CD4-positive, alpha-beta T cell (primary cell): ENCODE measurements at places on chromosomes 7 and 10. TPM values are rescaled to one million over a fixed set of nuclear protein-coding genes. Genes with fewer than 3 reads are reported as not detected.

DNA sequence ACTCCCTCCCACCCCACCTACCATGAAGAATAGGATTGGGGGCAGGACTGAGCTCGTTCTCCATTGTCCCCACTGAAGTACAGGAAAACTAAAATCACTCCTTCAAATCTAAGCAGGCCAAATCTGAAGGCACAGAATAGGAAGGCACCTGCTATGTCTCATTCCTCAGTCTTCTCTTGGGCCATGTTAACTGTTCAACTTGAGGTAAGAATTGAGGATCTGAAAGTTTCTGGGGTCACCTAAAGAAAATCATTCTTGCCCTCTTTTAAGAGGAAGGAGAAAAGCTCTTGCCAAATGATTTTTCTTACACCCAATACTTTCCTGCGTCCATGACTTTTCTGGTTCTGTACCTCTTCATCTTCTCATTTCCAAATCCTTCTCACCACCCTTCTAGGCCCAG, 4.9 kb downstream of the CPN1 start:
- H3K4me1 ChIP-seq, result no peaks in the 10 kb centered on the region
- H3K27ac ChIP-seq, result no peak overlapping the region
- no peak for DNase-seq
- no peaks in the 10 kb centered on the region for H3K36me3 ChIP-seq
- peaks cover 4% of the 10 kb centered on the region for H3K27me3 ChIP-seq

DNA sequence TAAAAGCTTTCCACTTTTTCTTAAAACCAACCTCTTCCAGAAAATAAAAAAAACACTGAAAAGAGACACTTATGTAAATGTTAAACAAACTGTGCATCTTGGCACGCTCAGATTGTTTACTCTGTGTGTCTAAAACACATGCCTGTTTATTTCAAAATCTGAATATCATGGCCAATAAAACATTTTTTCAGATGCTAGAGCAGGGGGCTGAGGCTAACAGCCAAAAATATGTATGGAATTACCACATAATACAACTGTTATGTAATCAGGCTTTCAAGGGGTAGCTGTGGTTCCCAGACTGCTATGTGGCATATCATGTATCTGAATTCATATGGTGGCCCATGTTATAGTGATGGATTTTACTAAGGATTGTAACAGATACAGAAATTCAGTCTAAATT, 130.4 kb downstream of the HIBADH start:
- no peaks in the 10 kb centered on the region for H3K27me3 ChIP-seq
- H3K4me1 ChIP-seq, result no peaks in the 10 kb centered on the region
- H3K4me3 ChIP-seq, result no peak overlapping the region
- DNase-seq, result no peak

DNA sequence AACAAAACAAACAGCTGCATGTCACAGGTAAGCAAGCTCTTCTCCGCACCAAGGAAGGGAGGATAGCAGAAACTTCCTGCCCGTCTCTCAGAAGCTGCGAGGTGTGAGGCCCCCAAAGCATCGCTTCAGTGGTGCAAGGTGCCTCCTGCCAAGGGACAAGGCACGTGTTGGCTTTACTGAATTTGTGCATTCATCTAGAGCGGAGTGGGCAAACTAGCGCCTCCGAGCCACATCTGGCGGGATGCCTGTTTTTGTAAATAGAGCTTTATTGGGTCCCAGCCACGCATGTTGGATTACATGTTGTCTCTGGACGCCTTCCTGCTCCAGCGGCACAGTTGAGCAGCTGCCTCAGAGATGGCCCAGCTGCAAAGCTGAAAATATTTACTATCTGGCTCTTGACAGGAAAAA, 27.7 kb downstream of the PHYH start:
- no peak overlapping the region for H3K4me3 ChIP-seq
- H3K36me3 ChIP-seq, result no peaks in the 10 kb centered on the region
- peaks cover 7% of the 10 kb centered on the region for H3K4me1 ChIP-seq
- no peak overlapping the region for H3K27ac ChIP-seq
- no peaks in the 10 kb centered on the region for H3K27me3 ChIP-seq

- H3K4me3 ChIP-seq, result no peak overlapping the region
- H3K27me3 ChIP-seq, result no peaks in the 10 kb centered on the region
- no peaks in the 10 kb centered on the region for H3K4me1 ChIP-seq
- no peaks in the 10 kb centered on the region for H3K36me3 ChIP-seq
Observed at GRCh38 chr7:152910545-152911225, 151.1 kb downstream of the ACTR3B start.

- H3K4me1 ChIP-seq, result no peaks in the 10 kb centered on the region
- no peaks in the 10 kb centered on the region for H3K27me3 ChIP-seq
- no peak overlapping the region for H3K4me3 ChIP-seq
- no peak overlapping the region for H3K27ac ChIP-seq
Observed at GRCh38 chr7:114851406-114852061, 70.4 kb upstream of the MDFIC start.

DNA sequence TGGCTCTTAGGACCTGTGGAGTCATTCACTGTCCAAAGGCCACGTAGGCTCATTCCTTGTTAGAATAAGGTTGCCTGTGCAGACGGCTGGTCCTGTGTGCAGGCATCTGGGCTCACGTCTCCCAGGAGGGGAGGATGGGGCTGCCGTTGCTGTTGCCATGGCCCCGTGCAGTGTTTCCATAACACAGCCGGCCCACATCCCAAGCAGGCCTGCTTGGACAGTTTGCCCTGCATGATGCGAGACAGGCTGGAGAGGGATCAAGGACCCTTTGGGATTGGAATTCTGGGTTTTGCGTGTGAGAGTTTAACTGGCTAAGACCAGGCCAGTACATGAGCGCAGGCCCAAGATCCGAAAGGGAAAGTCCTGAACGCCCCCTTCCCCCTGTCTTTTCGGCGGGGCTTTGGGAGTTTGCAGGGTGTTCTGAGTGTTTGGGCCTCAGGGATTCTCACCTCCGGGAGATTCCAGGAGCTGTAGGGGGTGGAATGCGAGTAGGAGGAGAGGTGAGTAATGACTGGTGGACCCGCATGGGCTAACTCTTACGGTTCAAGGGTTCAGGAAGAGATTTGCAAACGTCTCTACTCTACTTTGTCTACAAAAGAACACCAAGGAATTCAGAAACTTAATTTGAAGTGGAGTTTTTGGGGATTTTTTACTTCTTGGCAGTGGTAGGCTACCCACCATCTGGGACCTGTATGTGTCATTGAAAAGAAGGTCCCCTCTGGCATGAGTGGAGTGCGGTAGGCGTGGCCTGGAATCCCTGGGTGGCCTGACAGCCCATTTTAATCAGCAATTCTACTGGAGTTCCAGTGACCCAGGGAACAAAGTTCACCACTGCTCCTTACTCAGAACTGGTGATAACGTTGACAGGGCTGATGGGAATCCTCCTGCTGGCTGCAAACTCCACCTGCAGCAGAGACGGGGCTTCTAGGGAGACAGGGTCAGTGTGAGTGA, 125.4 kb downstream of the ITIH5 start:
- H3K4me1 ChIP-seq, result peaks cover 6% of the 10 kb centered on the region
- no peaks in the 10 kb centered on the region for H3K36me3 ChIP-seq
- no peak for DNase-seq
- H3K4me3 ChIP-seq, result no peak overlapping the region

- H3K4me1 ChIP-seq, result no peaks in the 10 kb centered on the region
- H3K27me3 ChIP-seq, result no peaks in the 10 kb centered on the region
- peaks cover 29% of the 10 kb centered on the region for H3K36me3 ChIP-seq
- H3K4me3 ChIP-seq, result no peak overlapping the region
Observed at GRCh38 chr10:5720182-5720581, 35.5 kb downstream of the TASOR2 start.

GRCh38 chr7:66213637-66214036, 8.5 kb downstream of the TPST1 start:
- DNase-seq, result no peak
- no peaks in the 10 kb centered on the region for H3K4me1 ChIP-seq
- H3K4me3 ChIP-seq, result no peak overlapping the region
- H3K27ac ChIP-seq, result no peak overlapping the region
- H3K36me3 ChIP-seq, result no peaks in the 10 kb centered on the region

- H3K36me3 ChIP-seq, result peaks cover 4% of the 10 kb centered on the region
- DNase-seq, result no peak
- no peak overlapping the region for H3K27ac ChIP-seq
- no peak overlapping the region for H3K4me3 ChIP-seq
- H3K4me1 ChIP-seq, result no peaks in the 10 kb centered on the region
- no peaks in the 10 kb centered on the region for H3K27me3 ChIP-seq
Observed at GRCh38 chr7:135374736-135375135, 135.2 kb downstream of the CNOT4 start.

SPDYE16 gene
- total RNA-seq, result not detected

DYNC1I1 gene
- total RNA-seq, result 0.08 TPM

VWC2 gene
- total RNA-seq, result not detected
